Colonic mucosa (tissue), 4 donors: ENCODE measurements at places on chromosomes 11 and 22.

GRCh38 chr11:44766972-44767278 is 40.2 kb downstream of the TSPAN18 start:
- no peak for DNase-seq

- DNase-seq, result no peak
Observed at GRCh38 chr11:35794850-35795249, 132.3 kb downstream of the TRIM44 start.

DNA sequence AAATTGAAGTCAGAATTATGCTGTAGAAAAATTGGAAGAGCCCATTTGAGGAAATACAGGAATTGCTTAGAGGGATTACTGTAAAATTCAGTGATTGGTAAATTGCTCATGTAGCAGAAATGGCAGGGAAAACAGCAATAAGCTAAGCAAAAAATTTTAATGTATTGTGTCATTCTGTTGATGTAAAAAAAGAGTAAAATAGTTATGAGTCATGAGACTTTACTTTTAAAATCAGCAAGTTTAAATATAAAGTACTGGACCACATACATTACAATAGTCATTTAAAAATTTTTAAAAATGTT is 10.4 kb downstream of the PDHX start:
- DNase-seq, result no peak

- no peak for DNase-seq
Observed at GRCh38 chr11:5922749-5923426, 19.2 kb upstream of the OR56A3 start.

GRCh38 chr11:117855912-117856651 is 20.4 kb downstream of the FXYD6 start:
- DNase-seq, result no peak

DNA sequence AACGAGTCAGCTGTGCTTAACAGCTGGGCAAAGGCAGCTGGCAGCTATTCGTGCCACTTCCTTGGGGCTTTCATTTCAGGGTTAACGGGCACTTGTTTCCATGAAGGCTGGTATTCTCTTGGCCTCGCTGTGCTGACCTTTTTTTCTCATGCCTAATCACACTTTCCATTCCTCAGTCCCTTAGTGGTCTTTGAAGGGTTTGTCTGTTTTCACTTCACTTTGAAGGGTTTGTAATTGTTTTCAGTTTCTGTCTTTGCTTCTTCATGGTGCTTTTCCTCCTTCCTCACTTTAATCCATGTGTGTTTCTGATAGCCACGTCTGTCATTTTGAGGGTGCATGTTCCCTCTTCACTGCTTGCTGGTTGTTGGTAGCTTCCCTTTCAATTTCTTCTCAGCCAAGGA is 24.6 kb downstream of the PPIL2 start:
- no peak for DNase-seq

DNA sequence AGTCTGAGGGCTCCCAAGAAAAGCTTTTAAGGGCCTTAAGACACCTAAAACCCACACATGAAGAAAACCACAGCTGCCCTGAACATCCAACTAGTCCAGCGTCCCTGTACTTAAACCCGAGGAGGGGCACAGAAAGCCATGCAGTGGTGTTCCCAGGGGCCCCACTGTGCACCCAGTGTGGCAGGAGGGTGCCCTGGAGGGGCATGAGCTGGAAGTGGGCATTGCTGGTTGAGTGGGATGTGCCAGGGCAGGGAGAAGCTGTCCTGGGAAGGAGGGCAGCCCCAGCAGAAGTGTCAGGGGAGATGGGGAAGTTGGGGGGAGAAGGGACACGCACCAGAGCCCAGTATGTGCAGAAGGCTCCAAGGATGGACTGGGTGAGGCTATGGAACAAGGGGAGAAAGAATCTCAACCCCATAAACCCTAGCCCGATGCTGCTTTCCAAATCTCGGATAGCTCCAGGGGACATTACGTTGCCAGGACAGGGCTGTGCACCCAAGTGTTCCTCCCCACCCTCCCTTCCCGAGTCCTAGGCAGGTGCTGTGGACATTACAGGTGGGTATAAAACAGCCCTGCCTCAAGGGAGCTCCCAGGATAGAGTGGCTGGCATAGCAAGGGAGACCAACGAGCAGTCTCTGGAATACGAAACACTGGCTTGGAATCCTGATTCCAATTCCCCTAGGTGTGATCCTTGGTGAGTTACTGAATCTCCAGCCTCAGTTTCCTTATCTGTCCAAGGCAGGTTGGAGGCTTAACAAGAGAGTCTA is 44.2 kb downstream of the SHANK2 start:
- no peak for DNase-seq

DNA sequence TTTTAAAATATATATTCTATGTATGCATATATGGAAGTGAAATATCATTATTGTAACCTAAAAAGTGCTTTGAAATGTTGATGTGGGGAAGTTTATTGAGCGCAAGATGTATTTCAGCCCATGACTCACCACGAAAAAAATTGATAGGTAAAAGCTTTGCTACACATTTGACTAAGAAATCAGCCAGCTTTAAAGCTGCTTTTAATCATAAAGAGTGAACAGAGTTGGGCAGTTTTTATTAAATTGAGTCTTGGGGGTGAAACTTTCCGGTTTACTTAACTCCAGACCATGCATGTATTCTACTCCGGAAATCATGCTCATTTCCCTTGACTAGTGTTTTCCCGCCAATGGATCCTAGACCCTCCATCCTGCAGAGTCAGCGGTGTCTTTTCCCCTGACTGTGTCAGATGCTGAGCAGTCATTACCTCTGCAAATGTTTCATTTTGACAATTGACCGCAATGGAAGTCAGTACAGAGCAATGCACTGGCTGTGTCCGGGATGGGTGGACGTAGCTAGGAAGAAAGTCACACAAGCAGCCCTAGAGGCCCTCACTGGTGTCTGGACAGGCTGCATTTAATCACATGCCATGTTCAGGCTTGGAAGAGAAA is 47.2 kb upstream of the MPEG1 start:
- DNase-seq, result no peak

- DNase-seq, result peak; percentile 97
Observed at GRCh38 chr22:38793721-38794466, at the start of gene DNAL4. TSS of gene DNAL4 (minus strand) at chr22:38794143. CDS start at chr22:38782731, 11,412 bp downstream.

- no peak for DNase-seq
Observed at GRCh38 chr11:67410369-67410831, 5.1 kb upstream of the CARNS1 start.

DNA sequence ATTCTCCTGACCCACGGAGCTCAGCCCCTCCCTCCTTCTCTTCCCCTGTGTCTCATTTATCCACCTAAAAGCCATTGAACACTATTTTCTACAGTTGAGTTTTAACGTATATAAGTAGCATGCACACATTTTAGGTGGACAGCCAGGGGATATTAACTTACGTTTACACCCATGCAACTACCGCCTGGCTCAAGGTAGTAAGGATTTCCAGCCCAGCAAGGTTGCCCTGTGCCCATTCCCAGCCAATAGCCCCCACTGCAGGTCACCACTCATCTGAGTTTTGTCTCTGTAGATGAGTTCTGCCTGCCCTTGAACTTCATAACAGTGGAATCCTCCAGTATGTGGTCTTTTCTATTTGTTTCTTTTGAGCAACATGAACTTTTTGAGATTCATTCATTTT is 65.4 kb downstream of the SMIM38 start:
- no peak for DNase-seq

DNA sequence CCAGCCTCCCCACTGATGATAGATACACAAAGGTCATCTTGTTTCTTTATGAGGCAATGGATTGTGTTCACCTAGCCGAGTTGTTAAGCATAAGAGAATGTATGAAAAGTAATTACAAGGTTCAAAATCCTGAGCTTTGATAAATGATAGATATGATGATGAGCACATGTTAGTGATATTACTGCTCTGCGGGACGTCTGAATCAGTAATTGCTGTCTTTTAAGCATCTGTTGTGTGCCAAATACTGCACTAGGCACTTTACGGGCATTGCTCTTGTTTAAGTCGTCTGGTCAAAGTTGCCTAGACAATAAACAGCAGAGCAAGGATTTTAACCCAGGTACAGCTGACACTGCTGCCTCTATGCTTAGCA is 559 bp upstream of the RNF141 start:
- DNase-seq, result no peak

GRCh38 chr11:8631395-8632118 is 37.5 kb upstream of the STK33 start:
- DNase-seq, result peak; percentile 22

- no peak for DNase-seq
Observed at GRCh38 chr11:95432714-95433503, 201.9 kb upstream of the SESN3 start.

GRCh38 chr11:46264976-46265375 is 12.5 kb upstream of the CREB3L1 start:
- DNase-seq, result no peak

GRCh38 chr22:42203609-42204008 is 66.8 kb downstream of the TCF20 start:
- no peak for DNase-seq

DNA sequence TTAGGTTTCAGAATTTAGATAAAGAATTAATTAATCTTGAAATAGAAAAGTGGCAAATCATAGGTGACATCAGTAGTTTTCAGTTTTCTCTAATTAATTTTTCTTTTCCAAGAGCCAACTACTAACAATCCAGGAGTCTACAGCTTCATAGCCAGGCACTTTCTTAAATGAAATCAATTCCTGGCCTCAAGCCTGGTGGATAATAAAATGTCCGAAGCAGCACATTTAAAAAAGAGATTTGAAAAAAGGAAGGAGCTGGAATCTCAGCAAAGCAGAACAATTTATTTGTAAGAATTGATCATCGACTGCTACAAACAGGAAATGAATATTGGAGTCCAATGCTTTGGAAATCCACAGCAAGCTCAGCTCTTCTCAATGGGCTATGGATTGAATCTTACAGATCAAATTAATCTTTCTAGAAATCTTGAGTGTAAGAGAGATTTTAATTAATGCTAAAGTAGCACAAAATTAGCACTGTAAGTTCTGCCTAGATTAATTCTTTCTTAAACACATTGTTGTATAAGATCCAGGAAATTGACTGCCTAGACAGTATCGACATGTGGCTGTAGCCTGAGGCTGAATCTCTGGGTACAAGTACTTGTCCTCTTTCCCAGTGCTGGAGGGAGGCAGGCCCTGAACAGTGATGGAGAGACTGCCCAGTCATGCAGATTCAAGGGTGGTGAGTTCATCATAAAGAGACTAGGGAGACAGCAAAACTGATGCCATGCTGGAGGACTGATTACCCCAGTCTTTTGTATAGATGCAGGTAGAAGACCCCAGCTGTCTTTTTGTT is 167.8 kb upstream of the POU2AF2 start:
- DNase-seq, result no peak

DNA sequence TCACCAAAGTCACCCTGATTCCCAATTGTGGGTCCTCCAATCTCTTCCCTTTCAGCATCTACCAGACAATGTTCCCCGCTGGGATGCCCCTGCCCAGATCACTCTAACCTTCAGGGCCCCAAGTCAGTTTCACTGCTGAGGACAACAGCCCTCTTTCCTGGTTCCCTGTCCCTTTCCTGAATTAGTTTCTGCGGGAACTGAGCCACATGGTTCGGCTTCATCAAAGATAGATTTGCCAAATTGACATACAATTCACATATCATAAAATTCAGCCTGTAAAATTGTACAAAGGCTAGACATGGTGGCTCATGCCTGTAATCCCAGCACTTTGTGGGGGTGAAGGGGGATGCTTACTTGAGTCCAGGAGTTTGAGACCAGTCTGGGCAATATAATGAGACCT is 10.1 kb downstream of the PRDX5 start:
- DNase-seq, result peak; percentile 74

DNA sequence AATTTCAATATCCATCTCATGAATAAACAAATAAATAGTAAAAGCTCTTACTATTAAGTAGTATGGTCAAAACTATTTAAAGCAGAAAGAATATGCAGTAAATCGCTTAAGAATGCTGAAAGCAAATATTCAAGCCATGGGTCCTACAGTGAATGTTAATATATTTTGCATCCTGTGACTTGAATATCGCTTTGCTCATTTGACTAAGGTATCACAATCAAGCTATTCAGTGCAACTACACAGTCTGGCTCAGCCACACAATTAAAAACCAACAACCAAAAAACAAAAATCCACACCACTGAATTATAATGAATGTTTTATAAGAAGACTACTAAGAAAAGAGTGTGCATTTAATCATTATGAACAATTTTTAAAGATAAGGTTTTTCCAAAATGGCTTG is 45.3 kb downstream of the RAB6A start:
- no peak for DNase-seq

DNA sequence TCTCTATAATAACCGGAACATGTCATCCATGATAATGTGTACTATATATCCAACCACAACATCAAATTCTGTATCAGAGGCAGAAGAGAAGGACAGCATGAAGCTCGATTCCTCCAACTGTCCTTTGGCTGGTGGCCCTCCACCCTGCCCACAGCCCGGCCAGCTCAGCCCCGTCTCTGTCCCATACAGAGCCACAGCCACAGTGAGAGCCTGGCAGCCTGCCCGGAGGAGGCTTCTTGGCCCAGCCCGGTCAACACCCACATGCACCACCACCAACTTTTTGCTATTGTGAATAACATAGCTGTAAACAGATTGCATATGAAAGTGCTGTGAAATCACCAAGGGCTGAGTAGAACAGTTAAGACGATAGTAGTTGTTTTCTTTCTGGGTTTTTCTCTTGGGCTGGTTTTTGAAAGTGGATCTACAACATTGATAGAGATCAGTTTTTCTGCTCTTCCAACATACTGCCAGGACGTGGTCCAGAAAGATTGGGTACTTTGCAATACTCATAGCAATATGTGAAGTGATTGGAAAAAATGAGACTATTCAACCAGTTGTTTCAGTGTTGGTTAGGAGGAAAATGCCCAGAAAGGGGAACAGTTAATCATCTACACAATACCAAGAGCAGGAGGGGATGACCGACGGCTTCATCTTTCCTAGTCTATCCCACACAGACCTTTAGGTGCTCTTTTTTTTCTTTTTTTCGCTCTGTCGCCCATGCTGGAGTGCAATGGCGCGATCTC is 6.9 kb upstream of the TUBA8 start:
- DNase-seq, result no peak

- DNase-seq, result no peak
Observed at GRCh38 chr22:39296981-39297489, 22.4 kb downstream of the RPL3 start.

GRCh38 chr11:1082346-1082727 is 7.7 kb downstream of the MUC2 start:
- no peak for DNase-seq

- DNase-seq, result no peak
Observed at GRCh38 chr22:20561882-20562281, 54.5 kb downstream of the MED15 start.

DNA sequence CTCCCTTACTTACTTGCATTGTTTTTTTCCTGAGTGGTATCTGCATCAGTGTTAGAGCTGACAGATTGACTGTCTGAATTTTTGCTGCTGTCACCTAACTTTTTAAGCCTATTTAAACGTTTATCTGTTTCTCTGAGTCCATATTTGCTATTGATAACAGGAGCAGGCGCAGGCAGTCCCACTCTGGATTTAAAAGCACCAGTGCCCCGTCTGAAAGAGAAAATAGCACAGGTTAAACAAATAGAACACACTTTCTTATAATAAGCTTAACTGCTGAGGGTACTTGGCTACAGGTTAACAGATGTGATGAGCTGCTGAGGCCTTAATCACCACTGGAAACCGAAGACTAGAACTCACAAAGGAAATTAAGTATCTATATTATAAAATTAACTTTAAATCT is 45.8 kb upstream of the CHKA start:
- no peak for DNase-seq
